Activated CD4-positive, alpha-beta T cell treated with anti-CD3 and anti-CD28 coated beads, Interleukin-2, amount 50 U/mL, for 24 hours (primary cell): ENCODE measurements at places on chromosomes 6 and 20.
A peak's percentile ranks its signal among the peaks of the same experiment; 100 is the strongest.

DNA sequence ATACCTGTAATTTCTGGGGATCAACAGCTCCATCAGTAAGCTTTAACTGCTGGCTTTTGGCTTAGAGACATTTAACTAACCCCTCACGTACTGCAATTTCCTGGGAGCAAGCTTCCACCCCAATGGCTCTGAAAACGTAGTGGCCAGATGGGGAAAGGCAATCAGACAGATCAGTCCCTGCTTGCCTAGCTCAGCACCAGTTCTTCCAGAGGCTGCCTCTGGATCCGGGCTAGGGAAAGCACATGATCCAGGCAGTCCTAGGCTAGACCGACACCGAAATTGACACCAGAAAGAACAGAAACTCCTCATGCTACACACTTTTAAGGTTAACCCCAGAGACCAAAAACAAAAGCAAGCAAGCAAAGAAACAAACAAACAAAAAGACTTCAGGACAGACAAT, 13.3 kb downstream of the PREP start:
- no peak for DNase-seq

- no peak for DNase-seq
Measured at GRCh38 chr6:133641104-133641503, 247.8 kb upstream of the TCF21 start.

- no peak for DNase-seq
Measured at GRCh38 chr6:141513830-141514229, 618.9 kb upstream of the GJE1 start.

GRCh38 chr6:18491308-18492045, 104.3 kb downstream of the RNF144B start:
- no peak for DNase-seq

- no peak for DNase-seq
Measured at GRCh38 chr20:48983423-48984400, 62.2 kb downstream of the ARFGEF2 start.

- DNase-seq: no peak
Measured at GRCh38 chr6:674956-675355, 18.0 kb downstream of the EXOC2 start.

- DNase-seq: no peak
Measured at GRCh38 chr6:36933102-36933501, 21.4 kb upstream of the PI16 start.

- DNase-seq: no peak
Measured at GRCh38 chr6:112360498-112360897, 13.4 kb downstream of the RFPL4B start.

DNA sequence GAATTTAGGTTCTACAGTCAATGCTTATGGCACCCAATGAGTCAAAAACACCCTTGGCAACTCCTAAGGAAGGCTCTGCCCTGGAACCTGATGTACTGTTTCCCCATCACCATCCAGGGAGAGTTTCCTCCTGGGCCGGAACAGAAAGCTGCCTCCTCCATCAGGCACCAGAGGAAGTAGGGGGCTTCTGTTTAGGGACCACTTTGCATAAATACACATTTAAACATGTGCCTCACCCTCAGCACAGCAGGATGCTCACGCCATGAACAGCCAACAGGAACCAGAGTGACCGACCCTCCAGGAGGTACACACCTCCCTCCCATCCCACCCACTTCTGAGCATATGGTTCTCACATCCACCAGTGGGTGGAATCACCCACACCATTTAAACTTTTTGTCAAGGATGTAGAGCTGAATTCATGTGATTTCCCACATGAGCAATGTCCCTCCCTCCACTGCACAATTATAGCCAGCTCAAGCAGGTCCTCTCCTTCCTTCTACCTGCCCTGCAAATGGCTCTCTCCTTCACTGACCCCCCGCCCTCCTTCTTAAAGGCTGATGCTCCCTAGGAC, 14.8 kb downstream of the DDRGK1 start:
- no peak for DNase-seq

GRCh38 chr6:159061805-159062563, 17.2 kb upstream of the TAGAP start:
- no peak for DNase-seq

- DNase-seq: no peak
Measured at GRCh38 chr6:45880676-45881075, 135.0 kb downstream of the CLIC5 start.

DNA sequence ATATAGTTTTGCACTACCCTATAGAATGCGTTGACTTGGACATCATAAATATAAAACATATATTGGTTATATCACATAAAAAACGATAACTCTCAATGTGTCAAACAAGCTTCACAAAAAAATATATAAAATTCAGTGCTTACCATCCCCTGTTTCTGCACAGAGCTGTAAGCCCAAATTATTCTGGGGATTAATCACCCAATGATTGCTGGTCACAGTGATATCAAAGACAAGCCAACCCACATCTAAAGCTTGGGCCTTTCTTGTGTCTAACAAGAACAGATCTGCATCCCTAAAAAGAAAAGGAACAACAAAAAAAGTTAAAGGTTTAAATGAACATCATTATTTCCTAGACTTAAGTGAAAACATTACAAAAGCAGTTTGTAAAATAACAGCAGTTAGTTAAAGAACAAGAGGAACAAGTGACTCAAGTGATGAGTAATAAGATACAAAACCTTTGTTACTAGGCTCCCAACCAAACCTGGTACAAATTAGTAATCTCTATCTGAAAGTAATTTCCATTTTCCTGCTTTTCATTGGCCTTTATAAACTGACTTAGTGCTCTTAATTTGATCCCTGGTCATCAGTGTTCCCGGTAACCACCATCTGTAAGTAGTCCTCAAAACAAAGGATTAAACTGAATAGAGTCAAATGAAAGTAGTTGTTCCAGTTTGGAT, 81.1 kb downstream of the BMP5 start:
- no peak for DNase-seq

- DNase-seq: no peak
Measured at GRCh38 chr20:43961541-43962471, 47.2 kb downstream of the TOX2 start.

DNA sequence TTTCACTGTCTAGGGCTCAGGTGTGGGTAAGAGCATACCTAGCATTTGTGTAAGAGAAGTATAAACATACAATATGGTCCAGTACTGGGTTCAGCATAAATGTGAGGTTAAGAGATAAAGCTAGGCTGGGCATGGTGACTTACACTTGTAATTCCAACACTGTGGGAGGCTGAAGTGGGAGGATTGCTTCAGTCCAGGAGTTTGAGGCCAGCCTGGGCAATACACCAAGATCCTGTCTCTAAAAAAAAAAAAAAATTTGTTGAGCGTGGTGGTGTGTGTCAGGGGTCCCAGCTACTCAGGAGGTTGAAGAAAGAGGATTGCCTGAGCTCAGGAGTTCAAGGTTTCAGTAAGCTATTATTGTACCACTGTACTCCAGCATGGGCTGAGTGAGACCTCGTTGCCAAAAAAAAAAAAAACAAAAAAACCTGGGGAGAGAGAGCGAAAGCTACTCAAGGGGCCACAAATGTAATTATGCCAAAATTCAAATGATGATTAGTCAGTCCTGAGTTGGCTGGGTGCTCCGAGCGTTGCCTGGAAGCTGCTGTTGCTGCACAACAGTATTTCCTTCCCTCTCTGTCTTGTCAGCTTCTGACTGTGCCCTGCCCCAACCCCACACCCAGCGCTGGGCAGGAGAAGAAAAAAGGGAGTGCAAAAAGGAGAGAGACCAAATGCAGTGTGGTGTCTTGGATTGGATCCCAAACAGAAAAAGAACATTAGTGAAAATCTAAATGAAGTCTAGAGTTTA, 24.0 kb downstream of the CMTR1 start:
- no peak for DNase-seq

DNA sequence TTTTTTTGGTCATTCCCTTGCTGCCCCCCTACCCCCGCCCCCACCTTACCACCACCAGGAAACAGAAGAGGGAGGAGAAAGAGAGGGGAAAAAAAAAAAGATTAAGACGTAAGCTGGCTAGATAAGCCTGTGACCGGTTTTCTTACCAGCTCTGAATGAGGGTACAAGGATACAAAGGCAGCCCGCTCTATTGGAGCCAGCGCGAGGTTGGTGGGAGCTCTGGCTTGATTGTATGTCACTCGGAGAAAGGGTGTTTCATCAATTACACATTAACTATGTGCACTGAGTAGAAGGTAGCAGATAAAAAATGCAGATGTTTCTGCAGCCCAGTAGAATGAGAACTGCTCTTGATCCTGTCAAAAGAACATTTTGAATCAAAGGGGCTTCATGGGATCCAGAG, 28.6 kb upstream of the OLIG3 start:
- no peak for DNase-seq

- no peak for DNase-seq
Measured at GRCh38 chr20:20466341-20466879, 98.5 kb downstream of the INSM1 start.

- no peak for DNase-seq
Measured at GRCh38 chr20:19920381-19921138, 96.6 kb upstream of the NAA20 start.

DNA sequence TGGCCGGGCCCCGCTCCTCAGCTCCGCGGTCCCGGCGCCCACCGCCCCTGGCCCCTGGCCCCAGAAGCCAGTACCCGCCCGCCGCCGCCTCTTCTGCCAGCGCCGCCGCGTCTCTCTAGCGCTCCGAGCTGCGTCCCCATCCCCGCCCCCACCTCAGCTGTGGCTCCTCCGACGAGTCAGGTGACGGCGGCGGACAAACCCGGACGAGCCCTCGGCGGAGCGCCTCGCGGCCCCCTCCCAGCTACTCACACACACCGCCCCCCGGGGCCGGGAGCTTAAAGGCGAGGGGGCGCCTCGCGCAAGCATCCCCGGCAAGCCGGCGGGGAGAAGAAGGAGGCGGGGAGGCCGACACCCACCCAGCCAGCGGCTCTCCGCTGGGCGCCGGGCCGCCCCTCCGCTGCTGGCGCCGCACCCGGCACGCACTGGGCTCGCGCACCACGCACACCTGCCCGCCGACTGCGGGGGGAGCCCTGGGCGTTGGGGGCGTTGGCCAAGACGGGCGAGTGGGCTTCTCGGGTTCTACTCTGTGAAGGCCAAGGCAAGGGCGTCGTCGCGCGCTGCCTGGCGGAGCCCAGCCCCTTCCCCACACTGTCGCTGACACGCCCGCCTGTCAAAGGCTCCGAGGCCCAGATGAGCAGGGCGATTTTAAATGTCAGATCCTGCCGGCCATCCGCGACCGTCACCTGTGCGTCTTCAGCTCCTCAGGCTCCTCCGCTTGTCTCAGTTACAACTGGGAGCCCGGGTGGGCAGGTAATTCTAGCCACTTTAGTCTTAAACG, at the start of gene SNAP91:
Gene SNAP91 (minus strand): TSS at position 132 of the 778 bp plus-strand sequence. CDS start 1,174 bp downstream, outside the sequence.
- no peak for DNase-seq

- no peak for DNase-seq
Measured at GRCh38 chr6:34696189-34696738, 303 bp downstream of the ILRUN start.

DNA sequence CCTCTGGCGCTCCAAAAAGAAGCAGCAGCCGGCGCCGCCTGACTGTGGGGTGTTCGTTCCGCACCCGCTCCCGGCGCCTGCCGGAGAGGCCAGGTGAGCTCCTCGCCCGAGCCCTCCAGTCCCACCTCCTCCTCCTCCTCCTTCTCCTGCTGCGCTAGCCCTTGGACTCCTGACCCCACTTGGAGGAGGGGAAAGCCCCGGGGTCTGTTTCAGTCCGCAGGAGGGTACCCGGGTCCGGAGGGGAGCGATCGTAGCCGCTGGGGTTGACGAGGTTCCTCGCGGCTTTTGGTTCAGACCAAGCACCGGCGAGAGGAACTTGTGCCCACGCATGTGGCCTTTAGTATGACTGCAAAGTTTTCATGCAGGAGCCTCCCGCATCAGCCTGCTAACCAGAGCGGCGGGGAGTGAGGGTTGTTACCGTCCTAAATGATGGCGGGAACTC, 493 bp downstream of the CRYBG1 start:
- peak; percentile 9 for DNase-seq

DNA sequence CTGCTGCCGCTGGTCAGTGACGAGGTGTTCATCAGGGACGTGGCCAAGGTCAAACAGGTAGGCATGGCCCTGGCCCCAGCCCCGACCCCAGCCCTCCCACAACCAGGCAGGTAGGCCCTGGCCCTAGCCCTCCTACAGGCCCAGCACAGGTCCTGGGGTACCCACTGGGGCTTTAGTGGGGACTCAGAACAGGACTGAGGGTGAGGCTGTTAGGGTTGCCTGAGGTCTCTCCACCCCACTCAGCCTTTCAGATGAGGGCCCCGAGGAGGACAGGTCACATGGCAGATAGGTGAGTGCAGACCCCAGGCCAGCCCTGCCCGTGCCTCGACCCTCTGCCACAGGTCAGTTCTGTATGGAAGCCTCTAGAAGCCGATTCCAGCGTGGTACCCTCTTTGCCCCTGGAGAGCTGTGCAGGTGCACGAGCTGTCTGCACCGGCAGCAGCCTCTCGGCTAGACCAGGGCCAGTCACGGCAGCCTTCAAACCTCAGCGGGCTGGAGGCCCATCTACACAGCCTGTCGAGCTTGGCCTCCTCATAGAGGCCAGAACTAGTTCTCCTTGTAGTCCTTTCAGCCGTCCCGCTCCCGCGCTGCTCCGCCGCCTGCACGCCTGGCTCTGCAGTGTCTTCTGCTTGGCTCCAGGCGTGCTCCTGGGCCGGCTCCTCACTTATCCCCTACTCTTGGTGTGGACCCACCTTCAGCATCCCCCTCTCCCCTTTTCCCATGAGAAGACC, 35.5 kb downstream of the PYGB start:
- no peak for DNase-seq

- no peak for DNase-seq
Measured at GRCh38 chr6:152127432-152128165, 320.1 kb downstream of the ESR1 start.

- DNase-seq: no peak
Measured at GRCh38 chr6:164967102-164967501, 342.3 kb downstream of the C6orf118 start.

DNA sequence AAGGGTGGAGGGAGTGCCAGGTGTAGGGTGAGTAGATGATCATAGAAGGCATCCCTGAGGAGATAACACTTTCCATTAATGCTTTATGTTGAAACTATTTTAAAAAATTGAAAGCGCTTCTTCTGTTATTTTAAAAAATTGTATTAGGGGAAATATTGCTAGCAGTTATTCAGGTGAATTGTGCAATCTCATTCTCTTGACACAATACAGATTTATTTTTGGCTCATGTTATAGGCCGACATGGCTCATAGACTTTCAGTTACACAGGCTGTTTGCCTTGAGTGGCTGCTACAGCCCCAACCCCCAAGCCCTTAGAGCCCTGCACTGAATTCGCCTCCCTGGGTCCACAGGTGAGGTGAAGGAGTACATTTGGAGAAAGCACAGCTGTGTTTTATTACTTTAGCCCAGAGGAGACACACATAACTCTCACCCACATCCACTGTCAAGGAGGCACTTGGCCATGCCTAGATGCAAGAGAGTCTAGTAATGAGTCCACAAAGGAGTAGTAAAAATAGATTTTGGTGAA, 228.2 kb downstream of the RFPL4B start:
- DNase-seq: no peak

DNA sequence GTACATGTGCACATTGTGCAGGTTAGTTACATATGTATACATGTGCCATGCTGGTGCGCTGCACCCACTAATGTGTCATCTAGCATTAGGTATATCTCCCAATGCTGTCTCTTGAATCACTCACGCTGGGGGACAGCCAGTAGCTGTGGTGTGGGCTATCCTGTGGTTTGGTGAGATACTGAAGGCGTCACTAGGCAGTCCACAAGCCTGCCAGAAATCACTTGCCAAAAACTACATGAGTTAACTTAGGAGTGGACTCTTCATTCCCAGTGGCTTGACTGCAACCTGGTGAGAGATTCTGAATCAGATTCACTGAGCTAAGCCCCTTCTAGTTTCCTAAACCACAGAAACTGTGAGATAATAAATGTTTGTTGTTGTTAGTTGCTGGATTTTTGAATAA, 191.3 kb downstream of the TSHZ2 start:
- no peak for DNase-seq

- DNase-seq: no peak
Measured at GRCh38 chr6:142118328-142118727, 14.4 kb upstream of the GJE1 start.
